Stimulated activated CD4-positive, alpha-beta T cell treated with anti-CD3 and anti-CD28 coated beads, Interleukin-12 subunit alpha, Interleukin-12 subunit beta, amount 100 ng/mL, for 24 hours (primary cell): ENCODE measurements at places on chromosomes 3 and 15.

GRCh38 chr3:159825216-159825854 lies 163.3 kb upstream of the IL12A start:
- no peak for DNase-seq

GRCh38 chr15:62495670-62496614 lies 330.9 kb upstream of the C2CD4B start:
- no peak for DNase-seq

GRCh38 chr15:72892986-72893385 lies 109.4 kb upstream of the ADPGK start:
- DNase-seq: no peak

DNA sequence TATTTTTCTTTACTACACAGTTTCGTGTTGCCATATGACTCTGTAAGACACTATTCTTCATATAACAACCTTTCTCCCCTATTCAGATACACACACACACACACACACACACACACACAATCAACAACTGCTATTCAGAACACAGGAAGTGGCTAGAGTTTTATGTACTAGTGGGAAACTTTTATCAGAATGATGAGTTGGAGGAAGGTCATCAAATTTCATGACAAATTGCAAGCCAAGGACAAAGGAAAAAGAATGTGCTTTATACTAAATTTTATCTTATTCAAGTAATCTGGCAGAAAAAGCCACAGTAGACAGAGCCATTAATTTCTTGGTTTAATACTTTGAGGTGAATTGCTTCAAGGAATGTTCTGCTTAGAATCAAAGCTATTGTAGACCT lies 899.8 kb downstream of the ROBO2 start:
- no peak for DNase-seq

DNA sequence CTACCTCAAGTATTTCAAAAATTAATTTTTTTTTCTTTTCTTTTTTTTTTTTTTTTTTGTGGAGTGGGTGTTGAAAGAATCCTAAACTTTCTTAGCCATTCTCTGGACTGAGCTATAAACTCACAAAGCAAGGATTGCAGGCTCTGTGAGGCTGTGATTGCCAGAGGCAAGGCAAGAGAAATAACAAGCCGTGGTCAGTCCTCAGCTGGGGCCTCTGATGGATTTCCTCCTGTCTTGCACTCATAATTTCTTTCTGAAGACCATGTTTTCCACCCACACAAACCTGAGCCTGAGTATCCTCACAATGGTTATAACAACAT lies 1.3 kb downstream of the CX3CR1 start:
- no peak for DNase-seq

DNA sequence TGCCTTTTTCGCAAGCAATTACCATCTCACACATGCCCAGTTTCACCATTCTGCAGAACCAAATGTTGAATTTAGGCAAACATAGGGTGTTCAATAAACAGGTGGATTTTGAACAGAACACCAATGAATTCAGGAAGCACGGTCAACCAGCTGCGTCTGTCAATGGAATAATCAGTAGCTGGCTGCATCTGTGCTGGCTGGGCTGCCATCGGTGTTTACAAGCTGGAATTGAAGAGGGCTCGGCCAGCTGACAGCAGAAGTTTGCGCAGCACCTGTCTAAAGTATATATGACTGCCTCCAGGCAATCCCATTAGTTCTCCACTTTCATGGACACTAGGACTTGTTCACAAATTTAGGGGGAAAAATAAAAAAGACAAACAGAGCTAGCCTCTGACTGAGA lies 996.4 kb upstream of the CFAP20DC start:
- no peak for DNase-seq

- no peak for DNase-seq
Observed at GRCh38 chr15:65335278-65336055, 31.0 kb downstream of the RNU5B-1 start.

DNA sequence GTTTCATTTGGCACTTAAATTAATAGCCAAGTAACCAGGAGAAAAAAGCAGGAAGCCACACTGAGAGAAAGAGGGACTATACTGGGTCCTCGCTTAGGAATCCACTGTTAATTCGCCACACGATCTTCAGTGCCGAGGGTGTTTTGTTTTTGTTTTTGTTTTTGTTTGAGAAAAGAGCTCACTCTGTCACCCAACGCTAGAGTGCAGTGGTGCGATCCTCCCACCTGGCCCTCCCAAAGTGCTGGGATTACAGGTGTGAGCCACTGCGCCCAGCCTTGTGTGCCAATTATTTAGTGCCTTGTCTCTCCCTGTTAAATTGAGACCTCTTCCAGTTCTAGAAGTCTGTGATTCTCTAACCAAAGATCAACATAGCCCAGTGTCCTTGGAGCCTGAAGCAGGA lies 53.8 kb upstream of the TPM1 start:
- DNase-seq: no peak

DNA sequence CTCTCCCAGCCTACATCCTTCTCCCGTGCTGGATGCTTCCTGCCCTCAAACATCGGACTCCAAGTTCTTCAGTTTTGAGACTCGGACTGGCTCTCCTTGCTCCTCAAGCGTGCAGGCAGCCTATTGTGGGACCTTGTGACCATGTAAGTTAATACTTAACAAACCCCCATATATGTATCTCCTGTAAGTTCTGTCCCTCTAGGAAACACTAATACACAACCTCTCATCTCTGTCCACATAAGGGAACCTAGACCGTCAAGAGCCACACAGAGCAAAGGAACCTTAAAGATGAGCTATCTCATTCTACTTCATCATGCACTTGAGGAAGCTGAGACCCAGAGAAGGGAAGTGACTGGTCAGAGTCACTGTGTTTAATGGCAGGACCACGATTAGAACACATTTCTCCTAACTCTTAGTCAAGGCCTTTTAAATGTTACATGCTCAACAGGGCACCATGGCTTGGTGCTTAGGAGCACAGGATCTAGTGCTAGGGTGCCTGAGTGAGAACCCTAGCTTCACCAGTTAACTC lies 50.3 kb downstream of the NPTN start:
- no peak for DNase-seq
